Jurkat, Clone E6-1 (cell line): ENCODE measurements at places on chromosomes 4 and X.

- DNase-seq: peak; percentile 22
Observed at GRCh38 chrX:145405012-145405411, 157.7 kb downstream of the SPANXN1 start.

DNA sequence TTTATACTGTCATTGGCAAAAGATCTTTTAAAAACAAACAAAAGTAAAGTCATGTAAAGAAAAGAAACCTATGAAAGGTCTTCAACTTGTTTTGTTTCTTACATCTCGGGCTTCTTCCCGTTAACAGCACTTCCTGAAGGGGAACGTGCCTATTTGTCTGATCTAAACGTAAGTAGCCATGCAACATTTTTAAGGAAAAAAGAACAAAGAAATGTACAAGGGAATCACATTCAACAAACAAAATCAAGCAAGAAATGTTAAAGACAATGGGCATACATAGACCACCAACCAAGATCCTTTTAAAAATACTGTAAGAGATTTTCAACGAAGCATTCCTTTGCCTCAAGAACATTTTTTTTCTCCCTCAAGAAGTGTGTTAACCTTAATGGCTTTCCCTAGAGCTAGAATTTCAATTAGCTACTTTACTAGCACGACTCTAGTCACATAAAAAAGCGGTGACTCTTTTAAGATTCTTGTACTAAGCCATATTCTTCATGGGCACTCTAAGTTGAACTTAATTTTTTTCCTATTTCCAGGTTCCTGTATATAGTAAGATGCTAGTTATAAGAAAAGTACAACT, 112.0 kb upstream of the TTC29 start:
- DNase-seq: no peak

DNA sequence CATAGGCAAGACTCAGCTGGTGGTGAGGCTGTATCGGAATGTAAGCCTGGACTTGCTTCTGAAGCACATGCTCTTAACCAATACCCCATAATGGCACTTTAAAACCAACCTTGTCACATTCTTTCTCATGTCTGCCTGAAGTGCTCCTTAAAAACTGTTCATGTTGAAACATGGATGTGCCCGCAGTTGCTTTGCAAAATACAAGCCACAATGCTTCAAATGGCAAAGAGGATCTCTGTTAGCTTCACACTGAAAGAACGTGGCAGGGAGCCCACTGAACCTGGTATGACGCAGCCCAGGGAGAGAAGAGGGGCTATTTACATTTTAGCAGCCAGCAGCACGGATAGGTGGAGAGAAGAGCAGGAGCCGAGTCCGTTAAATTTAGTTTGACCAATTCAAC, 29.3 kb downstream of the SOD3 start:
- no peak for DNase-seq

- peak; percentile 42 for DNase-seq
Observed at GRCh38 chrX:13506574-13506973, 62.8 kb upstream of the EGFL6 start.

GRCh38 chrX:1336331-1336943, at the start of gene IL3RA:
TSS of gene IL3RA (plus strand) at chrX:1336785. CDS start at chrX:1341766, 4,981 bp downstream.
- no peak for DNase-seq

- DNase-seq: no peak
Observed at GRCh38 chrX:96692454-96692853, 7.8 kb downstream of the DIAPH2 start.

- DNase-seq: no peak
Observed at GRCh38 chr4:188417181-188417580, 277.9 kb downstream of the TRIML1 start.

GRCh38 chr4:876780-877179, 50.9 kb upstream of the CPLX1 start:
- no peak for DNase-seq

GRCh38 chr4:136664988-136665387, 867.3 kb downstream of the PCDH18 start:
- DNase-seq: no peak

- no peak for DNase-seq
Observed at GRCh38 chrX:74434336-74434735, 13.0 kb downstream of the SLC16A2 start.

- DNase-seq: peak; percentile 71
Observed at GRCh38 chr4:158873795-158874401, 105.1 kb downstream of the FNIP2 start.

DNA sequence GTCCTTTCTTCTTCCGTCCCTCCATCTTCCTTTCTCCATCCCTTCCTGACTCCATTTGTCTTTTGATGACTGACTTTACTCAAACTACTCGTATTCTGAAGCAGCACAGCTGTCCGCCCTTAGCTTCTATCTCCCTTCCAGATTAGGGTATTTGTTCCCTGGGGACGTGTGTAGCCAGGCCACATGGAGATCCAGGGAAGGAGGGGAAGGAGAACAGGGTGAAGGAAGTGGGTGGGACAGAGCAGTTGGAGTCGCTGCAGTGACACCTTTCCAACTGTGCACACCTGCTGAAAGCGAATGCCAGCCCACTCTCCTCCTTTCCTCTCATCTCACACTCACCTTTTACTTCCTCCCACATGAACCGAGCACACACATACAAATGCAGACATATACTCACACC, 323.8 kb downstream of the DCTD start:
- no peak for DNase-seq

DNA sequence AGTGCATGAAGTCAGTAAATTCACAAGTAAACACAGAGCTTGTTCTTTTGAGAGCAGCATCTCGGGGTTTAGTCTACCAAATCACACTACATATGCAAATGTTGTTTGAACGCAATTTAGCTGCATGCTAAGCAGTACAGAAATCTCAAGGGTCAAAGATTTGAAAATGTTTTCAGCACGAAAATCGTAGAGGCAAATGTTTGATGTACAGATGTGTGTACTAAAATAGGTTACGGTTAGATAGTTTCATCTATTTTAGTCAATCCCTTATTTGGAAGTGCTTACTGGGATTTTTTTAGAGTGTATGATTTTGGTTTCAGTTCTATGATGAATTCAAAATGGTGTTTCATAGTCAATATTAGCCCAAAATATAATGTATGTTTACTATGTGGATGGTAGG, 1928.2 kb upstream of the TENM3 start:
- no peak for DNase-seq

- peak; percentile 80 for DNase-seq
Observed at GRCh38 chr4:67558493-67558892, at the start of gene STAP1. TSS of gene STAP1 (plus strand) at chr4:67558727. CDS start at chr4:67558810, 83 bp downstream.

DNA sequence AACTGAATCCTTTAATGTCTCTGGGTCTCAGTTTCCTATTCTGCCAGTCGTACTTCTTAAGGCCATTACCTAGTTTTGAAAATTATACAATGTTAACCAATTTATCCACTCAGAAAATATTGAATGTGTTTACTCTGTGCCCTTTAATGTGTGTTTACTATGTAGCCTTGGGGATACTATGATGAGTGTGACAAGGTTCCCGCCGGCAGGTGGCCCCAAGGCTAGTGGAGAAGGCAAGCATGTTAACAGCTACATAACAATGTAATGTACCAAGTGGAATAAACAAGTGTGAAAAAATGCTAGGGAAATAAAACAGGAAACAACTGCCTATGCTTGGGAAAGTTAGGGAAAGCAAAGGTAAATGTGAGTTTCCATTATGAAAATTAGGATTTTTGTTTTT, 187.3 kb upstream of the MBNL3 start:
- DNase-seq: no peak
